Germinal center (tissue), 1 donor: ENCODE measurements at places on chromosomes 7 and 10.

DNA sequence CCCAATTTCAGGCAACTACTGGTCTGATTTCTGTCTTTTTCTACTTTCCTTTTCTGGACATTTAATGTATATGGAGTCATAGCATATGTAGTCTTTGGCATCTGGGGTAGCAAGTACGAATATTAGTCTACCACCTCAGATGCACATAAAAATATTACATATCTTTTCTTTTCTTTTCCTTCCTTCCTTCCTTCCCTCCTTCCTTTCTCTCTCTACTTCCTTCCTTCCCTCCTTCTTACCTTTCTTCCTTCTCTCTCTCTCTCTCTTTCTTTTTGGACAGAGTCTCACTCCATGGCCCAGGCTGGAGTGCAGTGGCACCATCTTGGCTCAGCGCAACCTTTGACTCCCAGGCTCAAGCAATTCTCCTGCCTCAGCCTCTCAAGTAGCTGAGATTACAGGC lies 4.0 kb upstream of the OPTN start:
- no peak for DNase-seq

DNA sequence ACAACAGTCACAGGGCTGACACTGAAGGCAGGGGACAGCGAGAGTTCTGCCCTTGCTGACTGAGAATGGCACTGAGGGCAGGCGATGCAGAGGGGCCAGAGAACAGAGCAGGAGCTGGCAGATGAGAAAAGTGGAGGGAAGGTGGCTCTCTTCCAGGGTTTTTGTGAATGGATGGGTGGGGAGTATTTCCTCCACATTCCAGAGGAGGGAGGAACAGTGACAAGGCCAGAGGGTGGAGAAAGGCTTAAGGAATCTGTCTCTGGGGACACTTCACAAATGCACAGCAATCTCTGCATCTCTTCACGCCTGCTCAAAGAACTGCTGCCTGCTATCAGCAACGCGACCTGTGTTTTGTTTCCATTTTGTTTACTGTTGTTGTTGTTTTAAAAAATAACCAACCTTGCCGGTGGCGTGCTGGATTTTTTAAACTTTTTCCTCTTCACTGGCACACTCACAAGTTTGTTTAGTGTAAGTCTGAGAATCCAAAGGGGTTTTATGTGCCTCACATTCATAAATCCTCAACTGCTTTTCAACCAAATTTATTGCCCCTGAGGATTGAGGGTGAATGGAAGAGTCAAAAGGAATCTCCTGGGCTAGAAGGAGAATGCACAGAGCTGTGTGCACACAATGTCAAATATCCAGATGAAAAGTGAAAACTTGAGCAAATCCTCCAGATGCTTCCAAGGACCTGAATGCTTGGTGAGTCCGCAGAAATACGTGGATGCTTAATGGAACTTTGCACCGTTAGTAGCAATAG lies 129.3 kb downstream of the GLI3 start:
- no peak for DNase-seq

- DNase-seq, result no peak
These were observed 95.3 kb upstream of the TCERG1L start for GRCh38 chr10:131406676-131407392.

- DNase-seq, result no peak
These were observed 1141.2 kb downstream of the SORCS1 start for GRCh38 chr10:106023329-106023728.

DNA sequence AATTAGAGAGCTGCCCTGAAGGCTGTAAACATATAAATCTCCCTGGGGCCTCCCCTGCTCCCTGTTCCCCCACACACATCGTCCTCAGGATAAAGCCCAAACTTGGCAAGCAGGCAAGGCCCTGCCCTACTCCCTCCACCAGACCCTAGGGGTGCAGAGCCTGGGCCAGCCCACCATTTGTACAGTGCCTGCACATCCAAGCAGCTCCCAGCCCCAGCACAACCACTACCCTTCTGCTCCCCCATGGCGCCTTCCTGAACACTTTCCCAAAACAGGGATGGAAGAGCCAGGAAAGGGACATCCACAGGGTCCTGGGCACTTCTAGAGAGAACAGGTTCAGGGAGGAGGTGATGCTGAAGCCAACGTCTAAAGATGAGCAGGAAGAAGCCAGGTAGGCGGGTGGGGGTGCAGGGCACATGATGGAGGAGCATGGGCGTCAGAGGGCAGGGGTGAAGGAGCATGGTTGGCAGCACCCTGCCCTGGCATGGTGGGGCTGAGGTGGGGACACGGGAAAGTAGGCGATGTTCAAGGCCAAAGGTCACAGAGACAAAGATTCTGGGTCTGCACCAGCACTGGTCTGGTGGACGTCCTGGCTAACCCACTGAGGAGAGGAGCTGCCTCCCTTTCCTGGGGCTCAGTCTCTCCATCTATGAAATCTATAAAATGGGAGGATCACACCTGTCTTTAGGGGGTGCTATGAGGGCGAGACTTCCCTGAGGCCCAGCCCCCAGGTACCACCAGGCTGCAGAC lies 140.6 kb downstream of the ARHGAP22 start:
- DNase-seq, result no peak

DNA sequence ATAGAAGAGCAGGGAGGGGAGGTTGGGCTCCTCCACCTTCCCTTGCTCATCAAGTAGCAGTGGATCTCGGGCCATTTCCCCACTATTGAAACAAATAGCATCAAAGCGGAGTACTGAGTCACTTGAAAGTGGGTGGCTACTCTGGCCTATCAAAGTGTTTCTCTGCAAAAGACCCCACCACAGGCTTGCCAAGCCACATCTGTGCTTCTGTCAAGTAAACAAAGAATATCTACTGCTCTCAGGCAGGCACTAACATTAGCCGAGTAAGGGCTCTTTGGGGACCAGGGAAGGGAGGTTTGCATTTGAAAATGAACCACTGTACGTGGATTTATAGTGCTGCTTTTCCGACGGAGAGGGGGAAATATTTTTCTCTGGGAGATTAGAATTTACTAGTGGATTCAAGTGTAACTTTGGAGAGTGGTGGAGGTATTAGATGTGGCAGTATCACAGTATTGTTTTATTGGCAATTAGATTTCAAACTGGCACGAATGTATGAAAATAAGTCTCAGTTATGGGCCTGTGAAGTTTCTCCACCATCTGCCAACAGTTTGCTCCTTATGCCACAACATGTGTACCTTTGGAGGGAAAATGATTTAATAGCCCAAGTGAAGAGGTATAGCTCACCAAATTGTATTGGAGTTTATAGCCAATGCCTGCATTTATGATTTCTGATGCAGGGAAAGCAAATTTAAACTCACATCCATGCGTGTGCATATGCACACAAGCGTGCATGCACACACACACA lies 97.5 kb downstream of the RPS24 start:
- no peak for DNase-seq

GRCh38 chr7:153193144-153193595 lies 433.6 kb downstream of the ACTR3B start:
- DNase-seq, result peak; percentile 17

DNA sequence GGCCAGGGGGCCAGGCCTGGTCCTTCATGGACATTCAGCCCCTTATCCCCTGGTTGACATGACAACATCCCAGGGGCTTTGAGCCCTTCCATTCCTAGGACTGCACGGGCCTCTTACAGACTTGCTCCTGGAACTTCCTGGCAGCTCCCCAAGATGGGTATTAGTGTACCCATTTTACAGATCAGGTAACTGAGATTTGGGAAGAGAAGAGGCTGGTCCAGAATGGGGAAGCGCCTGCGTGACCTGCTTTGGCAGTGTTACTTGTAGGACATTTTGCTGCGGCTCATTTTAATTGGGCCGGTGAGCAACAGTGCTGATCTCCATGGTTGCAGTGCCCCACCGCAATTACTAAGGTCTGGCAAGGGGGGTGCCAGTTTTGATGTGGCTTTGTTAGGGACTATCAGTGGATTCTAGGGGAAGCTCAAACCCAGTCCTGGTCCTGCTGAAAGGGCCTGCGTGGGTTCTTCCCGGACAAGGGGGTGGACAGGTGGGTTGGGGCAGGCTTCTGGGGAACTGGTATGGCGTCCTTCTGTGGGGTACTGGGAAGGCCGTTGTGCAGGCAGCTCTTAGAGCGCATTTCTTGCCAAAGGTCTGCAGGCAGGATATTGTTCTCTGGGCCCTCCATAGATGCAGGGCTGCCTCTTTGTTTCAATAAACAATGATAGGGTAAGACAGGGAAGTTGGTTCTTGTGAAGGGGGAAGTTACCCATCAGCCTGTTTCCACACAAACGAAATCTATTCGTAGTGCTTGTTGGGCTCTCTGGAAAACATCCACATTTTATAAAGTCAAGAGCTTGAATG lies 137.6 kb downstream of the RGS10 start:
- no peak for DNase-seq

DNA sequence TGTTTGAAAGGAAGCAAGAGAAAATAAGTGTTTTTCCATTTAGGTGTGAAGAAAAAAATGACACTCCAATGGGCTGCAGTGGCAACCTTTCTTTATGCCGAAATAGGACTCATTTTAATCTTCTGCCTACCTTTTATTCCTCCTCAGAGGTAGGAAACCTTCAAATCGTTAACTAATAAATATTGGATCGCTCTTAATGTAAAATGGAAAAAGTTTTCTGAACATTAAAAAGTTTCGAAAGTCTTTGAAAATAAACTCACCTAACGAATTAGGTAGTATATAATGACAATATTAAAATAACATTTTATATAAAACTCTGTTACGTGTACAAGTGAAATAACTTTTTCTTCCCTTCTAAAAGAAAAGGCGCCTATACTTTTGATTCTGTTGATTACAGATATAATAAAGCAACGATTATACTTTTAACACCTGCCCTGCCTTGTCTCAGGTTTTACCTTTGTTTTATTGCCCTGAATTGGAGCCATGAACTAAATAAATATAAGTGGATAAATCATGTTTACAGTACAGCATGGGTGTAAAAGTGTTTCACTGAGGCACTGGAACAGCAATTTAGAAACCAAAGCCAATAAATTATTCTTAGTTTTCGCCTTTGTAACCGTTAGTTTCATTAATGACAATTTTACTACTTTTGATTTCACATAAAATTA lies 804 bp downstream of the BCAP29 start:
- no peak for DNase-seq

DNA sequence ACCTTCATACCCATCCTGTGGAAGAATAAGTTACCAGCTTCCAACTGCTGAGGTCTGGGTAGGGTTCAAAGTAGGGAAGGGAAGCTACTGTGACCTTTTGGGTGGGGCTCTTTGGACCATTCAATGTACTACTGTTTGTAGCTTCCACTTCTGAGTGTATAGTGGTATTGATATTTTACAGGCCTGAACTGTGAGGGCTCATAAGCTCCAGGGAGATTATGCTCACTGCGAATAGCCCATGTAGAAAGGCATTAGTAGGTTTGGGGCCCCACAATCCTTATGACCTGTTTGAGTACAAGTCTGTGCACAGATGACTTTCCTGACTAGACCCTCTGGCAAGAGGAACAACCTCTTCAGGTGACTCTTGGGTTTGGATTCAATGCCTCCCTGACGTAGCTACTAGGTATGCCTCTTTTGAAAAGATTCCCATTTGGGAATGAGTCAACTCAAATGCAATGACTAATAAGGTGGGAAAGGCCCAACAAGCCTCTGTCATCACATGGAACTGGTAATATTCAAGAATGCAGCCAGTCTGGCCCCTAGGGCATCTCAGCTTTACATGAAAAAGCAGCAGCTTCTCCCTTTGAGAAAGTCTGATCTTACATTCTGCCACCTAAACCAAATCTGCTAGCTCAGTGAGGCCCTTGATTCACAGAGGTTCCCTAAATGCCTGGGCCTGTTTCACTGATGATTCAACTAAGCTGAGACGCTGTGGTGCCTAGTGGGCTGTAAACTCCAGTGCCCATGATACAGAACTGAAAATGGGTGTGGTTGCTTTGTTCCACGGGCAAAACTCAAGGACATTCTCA lies 79.8 kb downstream of the ABI1 start:
- peak; percentile 25 for DNase-seq

GRCh38 chr10:104309980-104310978 lies 28.0 kb downstream of the ITPRIP start:
- no peak for DNase-seq

GRCh38 chr10:7317786-7318446 lies 92.9 kb downstream of the SFMBT2 start:
- peak; percentile 15 for DNase-seq

- DNase-seq, result no peak
These were observed 95.5 kb downstream of the MBL2 start for GRCh38 chr10:52677086-52677485.

DNA sequence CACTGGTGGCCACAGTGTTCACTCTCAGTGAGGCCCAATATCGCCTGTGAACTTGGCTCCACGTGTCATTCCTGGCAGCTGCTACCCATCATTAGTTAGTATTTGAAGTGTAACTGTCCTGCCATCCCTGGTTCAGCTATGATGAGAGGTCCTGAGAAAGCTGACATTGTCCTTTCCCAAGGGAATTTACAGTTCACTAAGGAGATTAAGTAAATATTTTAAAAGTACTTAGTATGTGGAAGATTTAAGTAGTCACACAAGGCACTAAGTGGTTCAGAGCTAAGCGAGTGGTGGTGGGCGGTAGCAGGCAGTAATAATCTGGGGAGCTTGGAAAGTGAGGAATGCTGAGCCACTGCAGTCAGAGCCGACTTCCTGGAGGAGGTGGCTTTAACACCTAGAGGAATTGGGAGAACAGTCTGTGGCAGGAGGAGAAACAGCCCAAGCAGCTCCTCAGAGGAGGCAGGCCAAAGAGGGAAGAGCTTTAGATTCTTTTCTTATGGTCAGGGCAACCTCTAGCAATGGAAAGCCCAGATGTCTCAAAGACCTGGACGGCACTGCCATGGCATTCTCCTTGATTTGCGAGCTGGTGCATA lies 519.7 kb downstream of the LRMDA start:
- no peak for DNase-seq

- peak; percentile 82 for DNase-seq
These were observed 31.0 kb downstream of the AMZ1 start for GRCh38 chr7:2719007-2719406.

DNA sequence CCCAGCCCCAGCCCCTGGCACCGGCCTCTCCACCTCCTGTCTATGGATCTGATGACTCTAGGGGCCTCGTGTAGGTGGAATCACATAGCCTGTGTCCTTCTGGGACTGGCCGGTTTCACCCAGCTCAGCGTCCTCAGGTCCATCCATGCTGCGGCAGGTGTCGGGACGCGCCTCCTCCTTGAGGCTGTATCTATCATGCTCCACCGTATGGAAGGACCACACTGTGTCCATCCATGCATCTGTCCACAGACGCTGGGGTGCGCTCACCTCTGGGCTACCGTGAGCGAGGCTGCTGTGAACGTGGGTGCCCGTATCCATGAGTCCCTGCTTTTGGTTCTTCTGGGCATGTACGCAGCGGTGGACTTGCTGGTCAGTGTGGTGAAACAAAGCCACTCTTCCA lies 281.1 kb downstream of the MAD1L1 start:
- DNase-seq, result no peak

DNA sequence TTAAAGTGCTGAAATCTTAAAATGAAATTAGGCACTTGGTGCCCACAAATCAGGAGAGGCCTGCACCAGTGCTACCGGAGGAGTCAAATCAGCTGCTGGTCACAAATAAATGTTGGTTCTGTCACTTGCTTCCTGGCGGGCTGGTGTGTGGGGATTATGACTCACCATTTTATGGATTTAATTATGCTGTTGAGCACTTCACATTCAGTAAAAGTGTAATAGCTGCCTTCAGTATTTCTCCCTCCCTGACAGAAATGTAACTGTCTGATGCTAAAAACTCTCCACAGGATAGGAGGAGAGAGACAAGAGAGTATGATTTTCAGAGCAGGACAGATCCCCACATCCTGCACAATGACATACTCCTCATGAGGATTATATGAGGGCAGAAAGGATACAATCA lies 186.0 kb downstream of the JAZF1 start:
- DNase-seq, result no peak
